ENCODE measurements at places on chromosomes 7 and 10.

DNA sequence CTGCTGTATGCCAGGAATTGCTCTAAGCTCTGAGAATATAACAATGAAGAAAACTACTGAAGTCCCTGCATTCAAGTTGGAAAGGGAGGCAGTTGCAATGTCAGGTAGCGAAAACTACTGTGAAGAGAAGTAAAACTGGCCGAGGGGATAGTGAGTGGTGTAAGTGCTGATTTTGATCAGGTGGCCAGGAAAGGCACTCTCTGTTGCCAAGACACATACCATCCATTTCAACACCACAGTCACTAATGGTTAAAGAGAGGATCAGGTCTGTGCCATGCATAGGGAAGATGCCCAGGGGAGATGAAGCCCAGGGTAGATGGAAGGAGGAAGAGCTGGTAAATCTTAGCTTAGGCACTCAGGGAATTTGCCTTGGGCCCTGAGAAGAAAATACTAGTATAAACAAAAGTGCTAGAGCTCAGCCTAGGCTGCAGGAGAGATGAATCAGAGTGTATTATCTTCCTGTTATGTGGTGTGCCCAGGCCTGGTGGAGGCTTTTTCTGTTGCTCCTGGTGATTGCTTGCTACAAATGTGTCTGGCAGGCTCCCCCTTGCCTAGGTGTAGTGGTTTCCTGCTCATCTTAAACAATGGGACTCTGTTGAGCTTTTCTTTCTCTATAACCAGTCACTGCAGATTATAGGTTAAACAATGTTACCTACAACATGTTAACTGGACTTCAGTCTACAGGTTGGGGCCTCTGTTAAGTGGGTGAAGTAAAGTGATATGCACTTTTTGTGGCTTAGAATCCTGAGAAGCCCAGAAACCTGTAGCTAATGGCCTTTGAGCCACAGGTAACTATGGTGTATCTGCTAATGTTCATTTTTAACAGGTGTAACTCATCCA lies 125.5 kb downstream of the LRRC4 start:
- no peak for DNase-seq

DNA sequence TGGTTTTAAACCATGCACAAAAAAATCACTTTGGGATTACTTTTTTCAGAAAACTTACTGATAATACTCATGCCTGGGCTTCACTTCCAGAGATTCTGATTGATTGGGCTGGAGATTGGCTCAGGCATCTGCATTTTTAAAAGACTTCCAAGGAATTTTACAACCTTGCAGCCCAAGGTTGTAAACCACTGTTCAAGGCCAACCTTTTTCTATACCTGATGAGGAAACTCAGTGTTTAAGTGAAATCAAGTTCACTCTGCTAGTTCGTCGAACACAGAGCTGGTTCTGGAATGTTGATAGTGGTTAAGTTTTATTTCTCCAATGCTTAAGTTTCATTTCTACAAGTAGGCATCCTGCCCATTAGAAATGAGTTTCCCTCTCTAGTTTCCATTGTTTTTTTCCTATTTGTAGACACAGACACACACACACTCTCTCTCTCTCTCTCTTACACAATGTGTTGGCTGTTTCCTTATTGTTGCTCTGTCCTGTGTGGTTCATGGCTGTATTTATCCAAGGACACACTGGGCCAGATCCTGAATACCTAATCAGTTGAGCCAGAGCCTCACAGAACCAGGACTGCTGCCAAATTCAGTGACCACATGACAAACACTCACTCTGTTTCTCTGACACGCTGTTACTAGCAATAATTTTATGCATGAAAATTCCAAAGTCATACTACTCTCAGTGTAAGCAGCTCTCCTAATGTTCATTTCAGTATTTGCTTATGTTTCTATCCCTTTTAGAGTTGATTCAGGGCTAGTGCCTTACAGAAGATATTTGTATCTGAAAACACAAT lies 3.7 kb upstream of the IFIT1B start:
- peak; percentile 89 for DNase-seq

DNA sequence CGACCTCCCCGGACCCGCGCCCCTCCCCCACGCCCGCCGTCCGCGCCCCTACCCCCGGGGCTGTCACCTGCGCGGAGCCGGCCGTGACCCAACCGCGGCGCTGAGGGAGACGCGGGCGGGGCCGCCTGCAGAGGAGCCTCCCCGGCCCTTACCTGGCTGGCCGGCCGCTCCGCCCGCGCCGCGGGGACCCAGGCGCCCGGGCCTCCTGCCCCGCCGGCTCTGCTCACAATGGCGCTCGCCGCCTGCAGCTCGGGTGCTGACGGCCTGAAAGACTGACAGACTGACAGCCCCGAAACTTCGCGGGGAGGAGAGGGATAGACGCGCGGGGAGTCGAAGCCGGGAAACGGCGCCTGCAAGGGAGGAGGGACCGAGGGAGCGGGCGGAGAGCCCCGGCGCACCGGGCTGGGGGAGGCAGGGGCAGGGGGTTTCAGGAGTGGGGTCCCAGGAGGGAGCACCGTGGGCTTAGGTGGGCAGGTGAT lies 393 bp downstream of the ZNF467 start:
- DNase-seq = no peak

- no peak for DNase-seq
Measured at GRCh38 chr10:113035732-113036312, 85.8 kb downstream of the TCF7L2 start.

GRCh38 chr10:65805993-65806392 lies 1119.8 kb upstream of the LRRTM3 start:
- DNase-seq = no peak

- no peak for DNase-seq
Measured at GRCh38 chr7:96061009-96061408, 260.9 kb downstream of the SLC25A13 start.

DNA sequence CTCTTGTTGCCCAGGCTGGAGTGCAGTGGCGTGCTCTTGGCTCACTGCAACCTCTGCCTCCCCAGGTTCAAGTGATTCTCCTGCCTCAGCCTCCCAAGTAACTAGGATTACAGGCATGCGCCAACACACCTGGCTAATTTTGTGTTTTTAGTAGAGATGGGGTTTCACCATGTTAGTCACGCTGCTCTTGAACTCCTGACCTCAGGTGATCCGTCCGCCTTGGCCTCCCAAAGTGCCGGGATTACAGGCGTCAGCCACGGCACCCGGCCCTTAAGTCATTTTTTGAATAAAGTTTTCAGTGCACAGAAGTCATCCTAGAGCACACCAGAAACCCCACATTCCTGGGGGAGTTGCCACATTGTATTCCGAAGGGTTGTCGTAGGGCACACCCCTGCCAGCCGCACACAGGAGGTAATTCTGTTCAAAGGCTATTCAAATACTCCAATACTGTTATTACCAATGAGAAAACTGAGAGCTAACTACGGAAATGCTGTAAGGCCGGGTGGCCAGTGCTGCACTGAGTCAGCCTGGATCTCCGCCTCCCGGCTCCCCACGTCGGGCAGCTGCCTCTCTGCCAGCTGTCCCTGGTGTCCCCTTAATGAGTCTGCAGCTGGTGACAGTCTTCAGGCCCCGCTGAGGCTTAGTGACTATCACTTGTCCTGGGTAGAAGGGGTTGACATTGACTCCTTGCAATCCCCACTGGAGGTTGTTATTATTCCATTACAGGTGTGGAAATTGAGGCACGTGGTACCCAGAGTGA lies 8.6 kb upstream of the RFC2 start:
- DNase-seq = no peak

DNA sequence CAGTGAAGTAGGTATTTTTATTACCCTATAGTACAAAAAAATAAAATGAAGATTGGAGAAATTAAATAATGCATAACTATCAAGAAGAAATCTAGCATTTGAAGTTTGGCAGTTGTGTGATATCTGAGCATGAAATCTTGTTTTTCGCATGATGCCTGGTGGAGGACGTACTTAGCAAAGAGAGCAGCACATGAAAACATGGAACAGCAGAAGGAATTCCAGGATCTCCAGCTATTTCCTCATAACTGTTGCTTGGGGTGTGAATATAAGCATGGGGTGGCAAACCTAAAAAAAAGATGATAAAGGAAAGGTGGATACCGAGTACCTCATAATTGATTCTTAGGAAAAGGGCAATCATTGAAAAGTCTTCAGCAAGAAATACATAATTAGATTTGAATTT lies 174.3 kb upstream of the FAM3C start:
- no peak for DNase-seq

Measured in left colon (tissue), 2 donors.